ENCODE measurements at places on chromosomes 6 and 20.

DNA sequence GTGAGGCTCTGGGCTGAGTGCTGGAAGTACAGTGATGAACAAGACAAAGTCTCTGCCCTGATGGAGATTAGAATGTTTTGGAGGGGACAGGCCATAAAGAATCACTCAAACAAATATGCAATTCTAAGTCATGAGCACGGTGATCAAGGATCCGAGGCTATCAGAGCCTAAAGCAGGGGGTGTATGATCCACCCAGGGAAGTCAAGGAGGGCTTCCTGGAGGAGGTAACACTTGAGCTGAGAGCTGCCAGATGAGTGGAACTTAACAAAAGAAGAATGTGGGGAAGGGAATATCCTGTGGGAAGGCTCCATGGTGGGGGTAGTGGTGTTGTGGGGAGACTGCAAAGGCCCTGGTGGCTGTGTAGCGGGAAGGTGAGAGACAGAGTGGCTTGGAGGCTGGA, 12.2 kb downstream of the BPIFB4 start:
- no peak for DNase-seq

DNA sequence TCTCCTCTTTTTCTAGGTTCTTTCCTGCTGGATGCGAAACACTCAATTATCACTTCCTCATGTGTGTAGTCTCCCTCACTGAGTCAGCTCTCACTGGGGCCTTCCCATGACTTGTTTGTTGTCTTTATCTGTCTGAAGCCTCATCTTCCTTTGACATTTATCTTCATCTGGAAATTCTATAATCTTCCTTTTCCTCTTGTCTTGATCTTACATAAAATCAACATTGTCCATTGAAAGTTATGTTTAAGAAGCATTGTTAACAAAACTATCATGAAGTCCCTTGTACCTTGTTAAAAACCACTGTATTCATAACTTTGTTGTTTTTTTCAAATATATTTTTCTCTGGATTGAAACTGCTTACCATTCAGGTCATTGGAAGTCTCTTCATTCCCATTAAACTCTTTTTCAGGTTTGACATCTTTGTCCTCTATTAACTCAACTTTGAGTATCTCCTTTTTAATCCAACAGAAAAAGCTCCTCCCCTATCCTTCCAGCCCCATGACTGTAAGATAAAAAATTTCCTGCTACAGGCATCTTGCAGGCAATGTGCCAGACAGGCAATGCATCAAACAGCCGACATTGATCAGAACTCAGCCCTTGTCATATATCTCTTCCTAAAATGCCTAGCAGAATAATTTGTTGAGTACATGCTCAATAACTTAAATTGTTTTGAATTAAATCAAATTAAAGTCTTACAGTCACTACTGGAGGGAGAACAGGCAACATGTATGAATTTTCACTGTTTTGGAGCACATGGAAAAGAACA, 34.8 kb downstream of the MYLIP start:
- no peak for DNase-seq

DNA sequence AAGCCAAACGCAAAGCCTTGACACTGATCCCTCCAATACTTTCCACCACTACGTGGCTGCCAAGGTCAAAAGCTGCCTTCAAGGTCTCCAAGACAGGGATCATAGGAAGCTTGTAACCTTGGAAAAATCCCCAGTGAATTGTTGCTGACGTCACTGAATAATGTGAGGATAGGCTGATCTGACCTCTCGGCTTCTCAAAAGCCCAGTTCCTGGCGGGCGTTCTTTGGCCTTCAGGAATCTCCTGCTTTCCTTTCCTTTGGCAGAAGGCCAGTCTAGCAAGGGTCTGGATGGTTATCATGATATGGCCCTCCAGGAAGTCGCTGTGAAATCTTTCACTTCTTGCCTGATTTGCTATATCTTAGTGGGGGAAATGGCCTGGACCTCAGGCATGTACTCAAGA, 61.4 kb upstream of the TNFAIP3 start:
- DNase-seq, result no peak

- no peak for DNase-seq
Measured at GRCh38 chr6:118218156-118218555, 311.1 kb downstream of the SLC35F1 start.

DNA sequence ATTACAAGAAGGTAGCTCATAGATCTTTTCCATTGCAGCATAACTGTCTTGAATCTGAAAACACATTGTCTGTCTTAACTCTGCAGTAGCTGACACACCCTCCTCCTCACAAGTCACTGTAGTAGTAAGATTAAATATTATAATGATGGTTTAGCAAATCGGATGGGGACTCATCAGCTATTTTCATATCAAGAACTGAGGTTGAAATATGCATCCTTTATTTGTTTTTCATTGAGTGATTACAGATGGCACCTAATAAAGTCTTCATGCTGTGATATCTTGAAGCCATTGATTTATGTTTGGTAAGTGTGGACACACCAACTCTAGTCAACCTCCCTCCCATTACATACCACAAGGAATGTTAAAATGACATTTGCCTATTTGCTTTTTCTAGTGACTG, 267.4 kb upstream of the TAB2 start:
- DNase-seq, result no peak

DNA sequence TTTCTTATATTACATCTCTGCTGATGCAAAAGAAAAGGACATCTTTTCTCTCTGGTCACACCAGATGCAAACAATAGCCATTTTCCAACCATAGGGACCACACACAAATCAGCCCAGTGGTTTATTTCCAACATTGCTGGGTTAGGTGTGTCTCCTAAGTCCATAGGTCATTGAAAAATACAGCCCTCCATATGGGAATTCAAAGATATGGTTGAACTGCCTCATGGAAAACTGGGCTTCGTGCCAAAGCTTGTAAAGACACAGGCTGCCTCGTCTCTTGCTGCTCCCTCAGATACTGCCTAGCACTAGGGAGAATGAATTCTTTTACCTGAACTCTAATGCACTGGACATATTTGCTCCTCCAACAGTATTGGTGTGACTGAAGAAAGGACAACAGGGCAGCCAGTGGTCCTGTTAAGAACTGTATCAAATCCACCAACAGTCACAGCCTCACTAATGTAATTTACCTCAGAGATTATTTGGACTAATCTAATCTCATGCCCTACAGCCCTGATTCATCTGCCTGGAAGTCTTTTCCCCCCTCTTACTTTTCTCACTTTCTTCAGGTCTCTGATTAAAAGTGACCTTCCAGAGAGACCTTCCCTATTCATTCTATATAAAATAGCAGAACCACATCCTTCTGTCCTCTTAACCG, 48.3 kb upstream of the TBC1D32 start:
- no peak for DNase-seq

GRCh38 chr20:19969106-19969505, 48.1 kb upstream of the NAA20 start:
- no peak for DNase-seq

DNA sequence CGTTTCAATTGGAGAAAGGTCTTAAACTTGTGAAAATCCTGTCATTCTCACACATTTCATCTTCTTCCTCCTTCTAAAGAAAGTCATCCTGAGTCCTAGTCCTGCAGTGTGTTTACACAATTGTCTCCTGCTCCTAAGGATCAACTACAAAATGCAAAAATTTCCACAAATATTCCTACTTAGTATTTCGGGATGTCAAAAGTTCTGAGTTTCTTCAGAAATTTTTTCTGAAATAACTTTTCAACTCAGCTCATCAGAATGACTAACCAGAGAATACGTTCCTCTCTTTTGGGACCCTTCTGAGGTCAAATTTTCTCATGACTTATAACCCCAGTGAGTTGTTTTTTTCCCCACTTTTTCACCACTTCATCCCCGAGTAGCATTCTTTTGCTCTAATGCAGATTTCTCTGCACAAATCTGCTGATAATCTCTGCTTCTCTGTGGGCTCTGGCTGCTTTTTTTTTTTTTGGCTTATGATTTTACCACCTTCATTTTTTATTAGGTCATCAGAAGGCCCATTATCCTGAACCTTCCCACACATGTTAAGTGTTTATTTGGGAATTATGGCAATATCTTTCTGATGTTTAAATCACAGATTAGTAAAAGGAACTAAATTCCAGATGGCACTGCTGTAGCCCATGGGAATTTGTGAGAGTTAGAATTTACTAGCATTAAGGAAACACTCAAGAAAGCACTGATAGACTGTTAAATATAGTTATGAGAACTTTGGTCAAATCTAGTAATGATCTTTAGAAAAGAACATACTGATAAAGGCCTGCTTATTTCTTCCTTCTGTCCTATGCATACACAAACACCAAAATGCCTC, 41.4 kb downstream of the MAP3K5 start:
- no peak for DNase-seq

GRCh38 chr6:110681543-110682459, 133.5 kb downstream of the CDK19 start:
- no peak for DNase-seq

- DNase-seq, result no peak
Measured at GRCh38 chr6:25369036-25369432, 89.9 kb downstream of the CARMIL1 start.

DNA sequence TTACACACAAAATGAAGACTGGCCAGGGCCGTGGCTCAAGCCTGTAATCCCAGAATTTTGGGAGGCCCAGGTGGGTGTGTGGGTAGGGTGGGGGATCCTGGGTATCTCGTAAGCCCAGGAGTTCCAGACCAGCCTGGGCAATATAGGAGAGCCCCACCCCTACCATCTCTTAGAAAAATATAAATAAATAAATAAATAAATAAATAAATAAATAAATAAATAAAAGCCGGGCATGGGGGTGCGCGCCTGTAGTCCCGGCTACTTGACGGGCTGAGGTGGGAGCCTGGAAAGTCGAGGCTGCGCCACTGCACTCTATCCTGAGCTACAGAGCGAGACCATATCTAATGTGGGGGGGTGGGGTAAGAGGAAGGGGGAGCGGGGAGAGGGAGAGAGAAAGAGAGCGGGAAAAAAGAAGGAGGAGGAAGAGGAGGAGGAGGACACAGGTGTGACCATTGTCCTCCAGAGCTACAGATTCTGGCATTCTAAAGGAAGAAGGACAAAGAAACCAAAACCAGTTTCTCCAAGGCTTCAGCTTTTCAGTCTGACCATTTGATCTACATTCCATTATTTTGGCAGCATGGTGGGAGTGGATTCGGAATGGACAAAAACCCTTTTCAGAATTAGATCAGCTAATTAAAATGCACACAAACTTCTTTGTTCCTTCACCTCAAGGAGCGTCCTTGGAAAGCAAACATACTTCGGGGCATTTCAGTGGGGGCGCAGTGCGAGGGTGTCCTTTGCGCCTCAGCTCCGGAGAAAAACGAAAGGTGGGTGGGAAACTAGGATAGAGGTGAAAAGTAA, 577 bp upstream of the C6orf141 start:
- no peak for DNase-seq

DNA sequence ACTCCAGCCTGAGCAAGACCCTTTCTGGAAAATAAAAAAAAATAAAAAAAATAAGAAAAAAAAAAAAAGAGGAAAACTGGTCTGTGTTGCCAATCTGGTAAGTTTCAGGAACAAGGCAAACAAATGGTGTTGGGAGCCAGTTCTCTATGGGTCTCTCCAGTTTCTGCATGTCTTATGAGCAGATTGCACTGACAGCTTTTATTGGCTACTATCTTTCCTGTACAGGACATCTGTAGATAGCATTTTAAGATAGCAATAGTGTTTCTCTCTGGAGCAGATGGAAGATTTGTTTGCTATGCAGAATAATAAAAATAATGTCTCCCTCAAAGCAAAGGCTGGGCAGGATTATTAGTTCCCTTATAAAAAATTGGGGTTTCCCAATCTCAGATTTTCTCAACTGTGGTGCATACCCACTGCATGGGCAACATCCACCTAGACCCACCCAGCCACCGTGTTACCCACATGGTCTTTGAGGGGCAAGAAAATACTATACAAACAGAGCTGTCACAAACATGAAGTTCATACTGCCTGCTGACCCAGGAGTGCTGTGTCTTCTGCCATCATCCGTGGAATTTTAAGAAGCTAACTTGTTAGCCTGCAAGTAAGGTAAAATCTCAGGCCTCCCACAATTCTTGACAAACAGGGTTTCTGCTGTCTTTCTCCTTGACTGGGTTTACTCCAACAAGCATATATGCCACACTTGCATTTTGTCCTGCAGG, 9.5 kb downstream of the GMDS start:
- no peak for DNase-seq

DNA sequence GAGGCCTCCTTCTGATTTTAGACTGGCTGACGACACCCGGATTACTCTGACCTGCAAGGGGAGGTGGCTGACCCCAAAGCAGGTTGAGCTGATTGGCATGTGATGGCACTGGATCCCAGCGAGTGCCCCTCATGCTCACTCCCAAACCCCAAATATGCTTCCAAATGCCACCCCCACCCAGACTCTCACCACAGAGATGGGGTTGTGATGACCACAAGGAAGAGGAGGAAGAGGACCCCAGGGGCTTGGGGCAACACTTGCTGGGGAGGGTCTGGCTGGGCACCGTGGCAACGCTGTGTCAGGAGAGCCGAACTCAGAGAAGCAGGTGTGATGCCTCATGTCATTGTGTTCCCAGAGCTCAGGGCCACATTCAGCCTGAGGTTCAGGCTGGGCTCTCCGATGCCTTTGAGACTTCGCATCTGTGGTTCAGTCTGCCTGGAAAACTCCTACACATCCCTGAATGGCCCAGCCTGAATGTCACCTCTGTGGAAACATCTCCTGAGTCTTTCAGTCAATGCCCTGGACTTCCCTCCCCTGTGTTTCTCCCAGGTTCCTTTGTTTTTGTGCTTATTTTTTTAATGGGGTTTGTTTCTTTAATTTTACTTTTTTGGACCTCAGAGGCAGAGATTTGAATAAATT, 169.1 kb upstream of the PMEPA1 start:
- DNase-seq, result no peak

- no peak for DNase-seq
Measured at GRCh38 chr6:13735031-13735430, 23.4 kb upstream of the RANBP9 start.

- DNase-seq, result no peak
Measured at GRCh38 chr6:41430875-41431274, 95.5 kb downstream of the NCR2 start.

DNA sequence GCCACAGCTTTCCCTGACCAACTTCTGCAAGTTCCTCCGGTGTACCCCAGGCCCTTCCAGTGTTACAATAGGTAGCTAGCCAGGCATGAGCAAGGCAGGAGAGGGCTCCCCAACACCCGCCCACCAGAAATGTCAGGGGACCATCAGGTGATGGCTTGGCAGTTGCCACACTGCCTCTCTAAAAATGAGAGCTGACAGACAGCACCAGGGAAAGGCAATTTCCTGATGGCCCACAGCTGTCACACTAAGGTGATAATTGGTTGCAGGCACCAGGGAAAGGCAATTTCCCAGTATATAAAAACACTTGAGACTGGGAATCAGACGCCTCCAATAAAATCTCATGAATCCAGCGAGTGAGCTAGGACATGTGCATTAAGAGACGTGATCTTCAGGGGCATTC, 49.9 kb downstream of the PXDC1 start:
- no peak for DNase-seq

Measured in GM06990 (cell line).